ENCODE measurements at places on chromosomes 4 and X.

DNA sequence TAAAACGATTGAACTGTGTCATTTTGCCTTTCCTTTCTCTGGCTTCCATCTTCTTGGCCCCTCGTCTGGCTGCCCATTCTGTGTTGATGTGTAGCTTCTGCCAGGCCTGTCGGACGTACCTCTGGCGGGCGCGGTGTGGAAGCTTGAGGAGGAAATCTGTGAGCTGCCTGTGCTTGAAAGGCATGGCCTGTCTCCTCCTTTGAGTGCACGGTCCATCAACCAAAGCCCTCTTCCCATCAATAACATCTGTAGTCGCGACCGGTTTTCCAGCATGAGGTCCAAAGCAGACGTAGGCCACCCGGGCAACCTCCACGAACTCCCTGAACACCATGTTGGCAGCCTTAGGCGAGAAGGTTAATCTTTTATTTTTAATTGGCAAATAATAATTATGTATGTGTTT, 202.7 kb downstream of the CRLF2 start:
- DNase-seq: no peak

DNA sequence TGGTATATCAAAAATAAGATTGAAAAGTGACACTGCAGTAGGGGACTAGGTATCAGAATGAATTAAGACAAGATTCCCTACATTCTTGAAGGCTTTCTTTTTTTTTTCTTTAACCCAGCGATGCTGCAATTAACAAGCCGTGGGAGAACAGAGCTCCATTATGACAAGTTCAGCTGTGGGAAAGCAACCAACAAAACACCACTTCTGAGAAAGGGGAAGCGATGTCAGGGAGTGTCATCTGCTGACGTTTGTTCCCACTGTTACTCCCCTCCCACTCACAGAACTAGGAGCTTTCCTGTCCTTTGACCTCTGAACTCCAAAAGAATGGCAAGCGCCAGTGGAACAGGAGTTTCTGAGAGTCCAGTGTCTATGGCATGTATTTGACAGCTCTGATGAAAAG, 90.2 kb upstream of the SLITRK2 start:
- no peak for DNase-seq

GRCh38 chr4:76624241-76624681, 189.2 kb downstream of the SHROOM3 start:
- no peak for DNase-seq

GRCh38 chr4:112731715-112732114, 94.8 kb downstream of the LARP7 start:
- DNase-seq: no peak

- no peak for DNase-seq
These were observed 42.6 kb downstream of the GALNT7 start for GRCh38 chr4:173211222-173211621.
